ENCODE measurements at places on chromosomes 3 and 15.

- peaks cover 15% of the 10 kb centered on the region for H3K36me3 ChIP-seq
- H3K27me3 ChIP-seq: peaks cover 6% of the 10 kb centered on the region
- H3K4me1 ChIP-seq: peaks cover 36% of the 10 kb centered on the region
- H3K27ac ChIP-seq: no peak overlapping the region
- no peak for DNase-seq
Observed at GRCh38 chr3:58900386-58900785, 149.4 kb downstream of the CFAP20DC start.

- no peaks in the 10 kb centered on the region for H3K36me3 ChIP-seq
- H3K4me1 ChIP-seq: peaks cover 7% of the 10 kb centered on the region
- no peak for DNase-seq
- no peak overlapping the region for H3K4me3 ChIP-seq
- H3K27ac ChIP-seq: no peak overlapping the region
- H3K27me3 ChIP-seq: peaks cover 2% of the 10 kb centered on the region
Observed at GRCh38 chr3:13148561-13149329, 75.5 kb upstream of the IQSEC1 start.

DNA sequence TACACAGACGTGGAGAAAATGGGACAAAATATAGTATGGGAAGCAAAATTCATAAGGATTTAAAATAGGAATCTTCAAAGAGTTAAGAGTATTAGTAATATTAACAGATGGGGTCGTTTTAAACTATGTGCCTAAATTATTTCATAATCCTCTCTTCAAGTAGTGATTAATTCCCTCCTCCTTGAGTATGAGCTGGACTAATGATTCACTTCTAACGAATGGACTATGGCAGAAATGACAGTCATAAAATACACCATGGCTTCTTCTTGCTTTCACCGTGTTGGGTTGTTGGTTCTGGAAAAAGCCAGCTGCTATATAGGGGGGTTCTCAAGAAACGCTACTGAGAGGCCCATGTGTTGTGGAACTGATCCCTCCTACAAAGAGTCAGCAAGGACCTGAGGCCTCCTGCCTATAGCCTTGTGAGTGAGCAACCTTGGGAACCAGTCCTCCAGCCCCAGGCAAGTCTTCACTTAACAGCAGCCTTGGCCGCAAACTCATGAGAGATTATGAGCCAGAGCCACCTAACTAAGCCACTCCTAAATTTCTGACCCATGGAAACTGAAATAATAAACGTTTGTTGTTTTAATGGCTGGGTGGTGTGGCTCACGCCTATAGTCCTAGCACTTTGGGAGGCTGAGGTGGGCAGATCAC lies 64.8 kb upstream of the ABHD2 start:
- H3K27me3 ChIP-seq: peaks cover 18% of the 10 kb centered on the region
- H3K4me1 ChIP-seq: peaks cover 11% of the 10 kb centered on the region
- H3K36me3 ChIP-seq: no peaks in the 10 kb centered on the region
- no peak for DNase-seq
- no peak overlapping the region for H3K27ac ChIP-seq
- H3K4me3 ChIP-seq: no peak overlapping the region

DNA sequence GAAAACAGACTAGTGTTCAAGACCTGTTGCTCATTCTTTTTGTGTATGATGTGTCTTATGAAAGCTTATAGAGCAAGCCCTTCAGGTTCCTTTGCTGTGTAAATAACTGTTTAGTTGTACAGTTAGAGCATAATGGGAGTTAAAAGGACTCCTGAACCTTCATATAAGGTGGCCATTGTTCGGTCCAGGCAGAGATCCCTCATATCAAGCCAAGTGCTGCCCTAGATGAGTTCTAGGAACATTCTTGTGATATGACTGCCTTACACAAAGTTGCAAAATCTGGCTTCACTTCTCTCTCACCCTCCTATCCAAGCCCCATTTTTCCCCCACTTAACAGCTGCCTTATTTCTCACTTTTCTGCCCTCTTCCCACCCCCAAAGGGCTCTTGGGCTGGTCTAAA lies 26.9 kb downstream of the GYG1 start:
- no peak overlapping the region for H3K4me3 ChIP-seq
- peaks cover 31% of the 10 kb centered on the region for H3K4me1 ChIP-seq
- DNase-seq: no peak
- H3K36me3 ChIP-seq: peaks cover 56% of the 10 kb centered on the region
- no peaks in the 10 kb centered on the region for H3K27me3 ChIP-seq

- no peak overlapping the region for H3K27ac ChIP-seq
- no peak for DNase-seq
- H3K4me1 ChIP-seq: no peaks in the 10 kb centered on the region
- H3K27me3 ChIP-seq: no peaks in the 10 kb centered on the region
Observed at GRCh38 chr3:4251412-4251811, 51.8 kb upstream of the SETMAR start.

DNA sequence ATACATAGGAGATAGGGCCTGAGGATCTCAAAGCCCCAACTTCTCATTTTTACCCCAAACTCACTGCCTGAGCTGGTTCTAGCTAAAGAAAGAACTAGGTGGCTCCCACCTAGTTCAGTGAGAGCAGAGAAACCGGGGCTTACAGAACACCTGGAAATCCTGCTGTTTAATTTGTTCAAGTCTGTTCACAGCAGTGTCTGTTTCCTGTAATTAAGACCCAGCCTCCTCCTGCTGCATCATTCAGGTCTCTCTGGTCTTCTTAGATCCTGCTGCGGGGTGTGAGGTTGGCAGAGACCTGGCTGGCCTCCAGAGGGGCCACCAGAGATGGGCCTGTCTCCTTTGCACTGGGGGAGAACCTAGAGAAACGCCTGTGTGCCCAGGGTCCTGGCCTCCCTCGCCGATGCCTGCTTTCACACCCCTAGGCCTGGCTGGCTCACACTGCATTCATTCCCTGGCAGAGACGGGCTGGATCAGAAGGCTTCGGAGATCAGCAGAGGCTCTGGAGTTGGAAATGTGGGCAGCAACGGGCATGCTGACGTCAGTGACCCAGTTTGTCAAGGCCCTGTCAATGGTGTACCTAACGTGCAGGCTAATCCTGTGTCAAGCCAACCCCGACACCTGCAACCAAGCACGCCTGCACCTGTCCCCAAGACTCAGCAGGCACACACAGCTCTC lies 4.9 kb upstream of the CHRNA3 start:
- no peak for DNase-seq
- H3K4me1 ChIP-seq: no peaks in the 10 kb centered on the region
- H3K4me3 ChIP-seq: no peak overlapping the region
- no peaks in the 10 kb centered on the region for H3K36me3 ChIP-seq
- no peak overlapping the region for H3K27ac ChIP-seq
- peaks cover 48% of the 10 kb centered on the region for H3K27me3 ChIP-seq

- no peak overlapping the region for H3K4me3 ChIP-seq
- H3K27ac ChIP-seq: no peak overlapping the region
- no peaks in the 10 kb centered on the region for H3K36me3 ChIP-seq
- no peak for DNase-seq
- H3K4me1 ChIP-seq: no peaks in the 10 kb centered on the region
Observed at GRCh38 chr3:110133971-110134370, 796.6 kb upstream of the DPPA4 start.

- H3K4me3 ChIP-seq: no peak overlapping the region
- peaks cover 20% of the 10 kb centered on the region for H3K4me1 ChIP-seq
- peaks cover 58% of the 10 kb centered on the region for H3K36me3 ChIP-seq
Observed at GRCh38 chr15:43082509-43082908, 23.3 kb downstream of the UBR1 start.

DNA sequence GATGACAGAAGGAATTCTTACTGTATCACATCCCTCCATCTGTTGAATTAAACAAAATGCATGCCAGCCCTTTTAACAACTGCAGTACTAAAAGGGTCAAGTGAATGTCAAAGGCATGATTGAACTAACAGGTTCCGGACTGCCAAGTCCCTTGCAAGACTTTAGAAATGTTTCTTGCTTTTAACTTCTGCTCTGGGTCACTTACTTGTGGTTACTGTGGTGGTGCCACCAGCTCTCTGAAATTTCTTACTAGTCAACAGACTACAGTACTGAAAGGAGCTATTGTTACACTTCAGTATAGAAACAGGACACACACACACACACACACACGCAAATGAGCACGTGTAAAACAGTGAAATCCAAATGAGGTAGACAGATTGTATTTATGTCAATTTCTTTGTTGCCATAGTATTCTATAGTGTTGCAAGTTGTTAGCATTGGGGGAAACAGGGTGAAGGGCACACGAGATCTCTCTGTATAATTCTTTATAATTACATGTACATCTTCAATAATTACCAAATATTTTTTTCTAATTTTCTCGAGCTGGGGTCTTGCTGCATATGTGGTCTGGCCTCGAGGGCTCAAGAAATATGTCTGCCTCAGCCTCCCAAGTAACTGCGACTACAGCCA lies 79.9 kb upstream of the SLC25A26 start:
- H3K27ac ChIP-seq: no peak overlapping the region
- no peaks in the 10 kb centered on the region for H3K4me1 ChIP-seq
- no peaks in the 10 kb centered on the region for H3K27me3 ChIP-seq
- no peaks in the 10 kb centered on the region for H3K36me3 ChIP-seq
- H3K4me3 ChIP-seq: no peak overlapping the region

DNA sequence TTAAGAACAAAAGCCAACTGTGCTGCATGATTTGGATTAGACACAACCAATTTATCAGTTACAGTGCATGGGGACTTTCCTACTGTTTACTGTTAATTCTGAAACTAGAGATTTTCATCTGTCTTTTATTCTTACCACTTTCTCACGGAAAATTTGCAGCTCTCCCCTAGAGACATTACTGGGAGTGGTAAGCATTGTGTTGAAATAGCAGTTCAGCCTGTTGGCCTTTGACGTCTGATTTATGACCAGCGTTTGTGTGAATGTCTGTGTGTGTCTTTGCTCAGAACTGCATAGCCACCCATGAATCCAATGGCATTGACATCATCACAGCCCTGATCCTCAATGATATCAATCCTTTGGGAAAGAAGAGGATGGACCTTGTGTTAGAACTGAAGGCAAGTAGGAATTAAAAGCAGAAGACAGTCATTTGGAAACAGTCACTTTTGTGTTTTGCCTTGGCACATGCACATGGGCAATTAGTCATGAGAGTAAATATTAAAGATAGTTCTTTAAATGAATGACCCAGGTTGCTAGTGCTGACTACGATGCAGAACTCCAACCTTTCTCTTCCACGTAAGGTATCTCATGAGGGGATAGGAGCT lies 202.2 kb upstream of the BHLHE40 start:
- H3K4me3 ChIP-seq: no peak overlapping the region
- peak; percentile 22 for DNase-seq
- peaks cover 74% of the 10 kb centered on the region for H3K36me3 ChIP-seq
- H3K27ac ChIP-seq: peak overlapping the region; percentile 83
- peaks cover 77% of the 10 kb centered on the region for H3K4me1 ChIP-seq

- DNase-seq: no peak
- no peaks in the 10 kb centered on the region for H3K36me3 ChIP-seq
- H3K27me3 ChIP-seq: no peaks in the 10 kb centered on the region
- H3K4me3 ChIP-seq: no peak overlapping the region
- no peaks in the 10 kb centered on the region for H3K4me1 ChIP-seq
Observed at GRCh38 chr3:169172535-169172934, 491.0 kb downstream of the MECOM start.

- peaks cover 3% of the 10 kb centered on the region for H3K27me3 ChIP-seq
- H3K36me3 ChIP-seq: no peaks in the 10 kb centered on the region
- H3K4me1 ChIP-seq: no peaks in the 10 kb centered on the region
Observed at GRCh38 chr3:138469874-138470273, 35.5 kb downstream of the ESYT3 start.

- no peaks in the 10 kb centered on the region for H3K27me3 ChIP-seq
- no peak for DNase-seq
- no peak overlapping the region for H3K27ac ChIP-seq
- H3K36me3 ChIP-seq: peaks cover 47% of the 10 kb centered on the region
Observed at GRCh38 chr3:101801174-101801573, 22.2 kb downstream of the NXPE3 start.

- DNase-seq: no peak
- H3K36me3 ChIP-seq: no peaks in the 10 kb centered on the region
- H3K4me1 ChIP-seq: no peaks in the 10 kb centered on the region
Observed at GRCh38 chr3:74763830-74764229, 149.4 kb upstream of the CNTN3 start.

- H3K27ac ChIP-seq: peak overlapping the region; percentile 50
- H3K4me1 ChIP-seq: peaks cover 21% of the 10 kb centered on the region
- no peak for DNase-seq
- peaks cover 3% of the 10 kb centered on the region for H3K27me3 ChIP-seq
- no peaks in the 10 kb centered on the region for H3K36me3 ChIP-seq
- H3K4me3 ChIP-seq: peak overlapping the region; percentile 82
Observed at GRCh38 chr3:142148044-142148791, 1.1 kb downstream of the TFDP2 start.

Measured in activated CD4-positive, alpha-beta memory T cell treated with anti-CD3 and anti-CD28 coated beads, Interleukin-2, amount 10 ng/mL, durations not matched to agents 7 days and 5 days (primary cell).